ENCODE measurements at places on chromosomes 2 and 18. TPM values are rescaled to one million over a fixed set of nuclear protein-coding genes. Genes with fewer than 3 reads are reported as not detected.

DNA sequence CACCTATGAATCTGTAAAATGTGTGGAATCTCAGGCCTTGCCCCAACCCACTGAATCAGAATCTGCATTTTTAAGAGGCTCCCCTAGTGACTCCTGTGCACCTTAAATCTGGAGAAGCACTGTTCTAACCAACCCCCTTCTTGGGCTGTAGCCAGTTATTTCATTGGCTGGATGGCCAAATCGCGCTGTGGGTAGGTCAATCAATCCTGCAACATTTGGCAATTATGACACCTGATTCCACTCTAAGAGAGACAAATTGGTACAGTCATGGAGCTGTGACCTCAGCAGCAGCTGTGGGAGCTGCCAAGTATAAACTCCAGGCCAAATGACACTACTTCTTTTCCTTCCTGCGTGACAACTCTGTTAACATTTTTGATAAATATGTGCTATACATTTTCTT is 208.7 kb downstream of the CLIP4 start:
- DNase-seq: no peak

DNA sequence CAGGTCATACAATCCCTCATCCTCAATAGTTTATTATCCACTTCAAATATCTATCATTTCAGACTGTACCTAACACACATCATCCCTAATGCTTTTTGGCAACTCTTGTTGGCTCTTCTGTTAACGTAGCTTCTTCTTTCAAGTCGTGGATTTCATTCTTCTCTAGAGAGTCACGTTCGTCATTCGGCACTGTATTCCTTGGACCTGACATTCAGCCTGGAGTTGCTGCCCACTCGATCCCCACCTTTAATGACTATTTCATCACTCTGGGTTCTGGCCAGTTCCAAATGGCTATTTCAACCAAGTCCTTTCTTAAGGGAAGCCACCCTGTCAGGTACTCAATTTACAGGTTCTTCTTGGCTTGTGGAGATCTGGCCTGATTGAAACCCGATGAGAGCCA is 192.2 kb upstream of the RASGRP3 start:
- no peak for DNase-seq

GRCh38 chr2:191325651-191326365 is 80.6 kb downstream of the MYO1B start:
- no peak for DNase-seq

GRCh38 chr2:233408366-233409285 is 54.3 kb downstream of the DGKD start:
- no peak for DNase-seq

- DNase-seq: no peak
These were observed 81.8 kb downstream of the ST6GAL2 start for GRCh38 chr2:106804161-106804560.

DNA sequence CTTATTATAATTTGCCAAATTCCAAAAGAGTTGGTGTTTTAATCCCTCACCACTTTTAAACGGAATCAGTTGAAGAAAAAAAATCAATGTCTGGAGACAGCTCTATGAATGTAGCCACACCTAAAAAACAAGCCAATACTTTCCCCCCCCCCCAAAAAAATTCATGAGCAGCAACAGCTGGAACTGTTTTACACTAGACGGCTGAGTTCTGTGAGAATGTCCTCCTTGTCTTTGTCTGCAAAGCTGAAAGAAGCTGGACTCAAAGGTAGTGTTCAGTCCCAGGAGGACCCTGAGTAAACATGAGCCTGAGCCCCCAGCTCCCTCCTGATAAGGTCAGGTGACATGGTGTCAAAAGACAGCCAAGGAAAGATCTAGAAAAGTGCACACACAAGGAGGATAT is 68.2 kb downstream of the ZNF521 start:
- DNase-seq: no peak

DNA sequence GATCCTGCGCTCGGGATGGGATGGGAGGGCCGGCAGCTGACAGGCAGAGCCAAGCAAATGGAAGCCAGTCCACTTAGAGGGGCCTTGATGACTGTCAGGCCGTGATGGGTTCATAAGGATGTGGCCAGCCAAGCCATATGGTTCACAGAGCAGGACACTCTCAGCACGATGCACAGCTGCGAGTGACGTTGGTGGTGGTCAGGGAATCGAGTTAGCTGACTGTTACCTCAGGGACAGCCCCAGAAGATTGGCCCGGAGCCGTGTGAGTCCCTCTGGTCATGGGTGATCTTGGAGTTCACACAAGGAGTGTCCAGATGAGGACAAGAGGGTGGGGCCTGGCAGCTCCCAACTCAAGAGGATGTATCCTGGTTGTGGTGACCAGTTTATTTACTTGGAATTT is 70.2 kb downstream of the TPGS2 start:
- DNase-seq: no peak

GRCh38 chr18:48274301-48274700 is 134.9 kb downstream of the ZBTB7C start:
- DNase-seq: no peak

MAP3K19 gene
- total RNA-seq: not detected

CENPA gene
- total RNA-seq: 0.63 TPM

SULT6B1 gene
- total RNA-seq: not detected

LIMS3 gene
- 1.5 TPM for total RNA-seq
